Activated gamma-delta T cell treated with Interleukin-2 at 50 U/mL for 16 hours (primary cell): ENCODE measurements at places on chromosomes 1 and 21.

DNA sequence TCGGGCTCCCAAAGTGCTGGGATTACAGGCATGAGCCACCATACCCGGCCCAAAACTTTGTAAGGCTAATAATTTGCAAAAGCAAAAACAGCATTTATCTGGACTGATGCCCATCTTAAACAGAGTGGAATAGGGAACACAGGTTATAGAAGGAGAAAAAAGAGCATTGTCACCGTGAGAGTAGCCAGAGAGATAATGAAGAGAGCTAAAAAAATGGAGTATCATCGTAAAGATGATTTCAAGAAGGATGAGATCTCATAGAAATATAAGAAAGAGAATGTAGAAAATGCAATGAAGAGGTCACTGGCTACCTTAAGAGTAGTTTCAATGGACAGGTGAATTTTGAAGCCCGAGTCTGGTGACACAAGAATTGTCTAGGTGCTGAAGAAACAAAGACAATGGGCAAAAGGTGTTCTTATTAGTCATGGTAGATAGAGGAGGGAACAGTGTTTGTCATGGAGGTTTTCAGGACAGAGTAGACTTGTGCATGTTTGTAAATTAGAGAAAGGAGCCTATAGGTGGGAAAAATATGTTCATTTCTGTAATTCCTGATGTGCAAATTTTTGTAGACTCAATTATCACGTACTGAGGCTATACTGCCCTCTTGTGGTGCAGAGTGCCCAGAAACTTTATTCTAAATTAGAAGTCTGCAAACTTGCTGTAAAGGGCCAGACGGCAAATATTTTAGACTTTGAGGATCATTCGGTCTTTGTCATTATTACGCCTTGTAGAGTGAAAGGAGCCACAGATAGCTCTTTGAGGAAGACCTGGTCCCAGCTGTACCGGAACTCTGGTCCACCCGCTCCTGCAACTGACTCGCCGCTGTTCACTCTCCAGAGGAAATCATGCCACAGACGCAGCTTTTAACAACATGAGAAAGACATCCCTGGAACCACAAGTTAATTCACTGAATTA is 8.1 kb upstream of the TMEM183A start:
- peak; percentile 66 for DNase-seq

DNA sequence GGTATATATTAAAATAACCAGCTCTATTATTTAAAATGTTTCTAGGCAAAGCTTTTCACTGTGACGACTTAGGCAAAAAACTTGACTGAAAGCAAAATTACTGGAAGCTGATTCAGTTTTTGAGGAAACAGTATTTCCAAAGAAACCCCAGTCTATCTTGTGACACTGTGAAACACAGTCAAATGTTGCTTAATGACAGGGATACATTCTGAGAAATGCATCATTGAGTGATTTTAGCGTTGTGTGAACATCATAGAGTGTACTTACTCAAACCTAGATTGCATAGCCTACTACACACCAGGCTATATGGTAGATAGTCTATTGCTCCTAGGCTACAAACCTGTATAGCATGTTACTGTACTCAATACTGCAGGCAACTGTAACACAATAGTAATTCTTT is 116.9 kb upstream of the KCNK1 start:
- DNase-seq: no peak

DNA sequence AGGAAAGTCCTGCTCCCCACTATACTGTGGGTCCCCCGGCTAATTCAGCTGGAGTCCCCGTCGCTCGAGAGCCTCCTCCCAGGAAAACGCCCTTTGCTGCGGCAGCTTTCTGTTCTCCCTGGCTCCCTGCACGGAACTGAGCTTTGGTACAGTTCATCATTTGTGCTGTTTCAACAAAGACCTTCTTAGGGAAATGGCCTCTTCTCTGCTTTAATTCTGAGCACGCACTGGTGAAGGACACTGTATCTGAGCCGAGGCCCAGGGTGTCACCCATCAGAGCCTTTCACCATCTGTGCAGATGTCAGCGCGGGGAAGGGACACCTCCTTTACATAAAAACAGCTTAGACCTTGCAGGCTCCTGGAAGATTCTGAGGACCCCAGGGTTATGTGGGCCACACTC is 13.5 kb upstream of the PEX10 start:
- DNase-seq: no peak

GRCh38 chr1:160371346-160371631 is 4.4 kb downstream of the NHLH1 start:
- DNase-seq: no peak

- no peak for DNase-seq
These were observed 3.6 kb downstream of the KCNN3 start for GRCh38 chr1:154866257-154867063.

DNA sequence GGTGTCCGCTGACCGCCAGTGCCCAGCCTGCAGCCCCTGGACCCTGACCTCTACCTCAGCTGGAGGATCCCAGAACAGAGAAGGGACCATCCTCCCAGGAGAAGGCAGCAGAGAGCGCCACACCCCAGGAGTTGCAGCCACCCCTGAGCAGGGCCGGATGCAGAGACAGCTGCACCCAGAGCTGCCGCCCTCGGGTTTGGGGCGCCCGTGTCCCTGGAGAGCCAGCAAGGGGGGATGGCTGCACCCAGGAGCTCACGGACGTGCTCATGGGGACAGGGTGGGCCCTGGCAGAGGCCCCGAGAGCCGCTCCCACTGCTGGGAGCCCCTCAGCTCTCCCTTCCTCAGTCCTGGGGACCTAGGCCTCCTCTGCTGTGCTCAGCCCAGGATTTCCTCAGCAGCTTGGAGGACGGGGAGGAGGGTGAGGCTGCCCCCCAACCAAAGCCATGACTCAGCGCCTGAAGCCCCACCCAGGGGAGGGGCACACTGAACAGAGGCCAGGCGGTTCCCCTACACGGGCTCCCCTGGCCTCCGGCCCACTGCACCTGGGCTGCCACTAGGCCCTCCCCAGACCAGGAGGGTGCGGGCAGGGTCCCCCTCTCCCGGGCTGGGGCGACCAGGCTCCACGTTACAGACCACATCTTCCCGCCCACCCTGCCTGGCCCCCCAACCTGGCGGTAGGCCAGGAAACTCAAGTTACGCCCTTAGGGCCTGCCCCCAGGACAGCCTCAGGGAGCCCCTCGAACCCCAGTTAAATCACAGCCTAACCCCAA is 2.2 kb downstream of the ACAP3 start:
- DNase-seq: peak; percentile 83

DNA sequence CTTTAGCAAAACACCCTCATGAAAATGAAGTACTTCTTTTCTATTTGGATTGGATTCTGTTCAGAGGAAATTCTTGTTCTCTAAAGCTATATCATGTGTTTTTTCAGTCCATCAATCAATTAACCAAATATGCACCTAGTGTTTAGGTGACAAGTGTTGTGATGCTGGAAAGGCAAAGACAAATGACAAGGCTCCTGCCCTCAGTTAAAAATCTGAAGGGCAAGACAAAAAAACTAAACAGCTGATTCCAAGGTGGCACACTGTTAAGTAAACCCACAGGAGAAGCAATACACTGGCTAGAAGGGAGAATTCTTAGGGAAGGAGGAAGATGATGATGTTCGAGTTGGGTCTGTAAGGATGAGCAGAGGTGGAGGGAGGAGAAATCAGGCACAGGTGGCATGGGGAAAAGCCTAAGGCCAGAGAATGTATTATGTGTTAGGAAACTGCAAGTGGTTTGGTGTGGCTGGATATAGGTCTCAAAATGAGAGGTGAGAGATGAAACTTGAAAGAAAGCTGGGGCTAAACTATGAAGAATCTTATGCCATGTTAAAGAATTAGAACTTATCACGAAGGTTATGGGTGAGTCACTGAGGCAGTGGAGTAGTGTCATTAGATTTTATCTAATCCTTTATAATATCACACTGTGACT is 51.8 kb upstream of the GFI1 start:
- no peak for DNase-seq

GRCh38 chr1:201312298-201312697 is 29.0 kb downstream of the PKP1 start:
- DNase-seq: no peak

- DNase-seq: no peak
These were observed 168.0 kb upstream of the DAB1 start for GRCh38 chr1:57591842-57592241.

- no peak for DNase-seq
These were observed 89.1 kb upstream of the SLC25A33 start for GRCh38 chr1:9449976-9450696.

- DNase-seq: no peak
These were observed 49.4 kb downstream of the WDR4 start for GRCh38 chr21:42829954-42830353.

DNA sequence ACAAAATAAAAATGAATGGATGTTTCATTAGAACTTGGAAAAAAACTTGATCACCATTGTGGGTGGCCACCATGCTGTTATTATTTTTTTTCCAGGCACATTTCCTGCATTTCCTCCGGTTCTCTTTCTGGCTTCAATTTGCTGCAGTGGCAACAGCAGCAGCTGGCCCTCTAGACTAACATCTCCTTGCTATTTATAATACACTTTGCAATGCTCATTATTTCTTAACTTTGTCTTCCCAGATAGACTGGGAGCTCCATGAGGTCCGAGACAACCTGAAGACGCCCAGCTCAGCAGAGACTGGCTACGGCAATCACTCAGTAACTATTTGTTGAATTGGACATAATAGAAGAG is 53.4 kb upstream of the ATP5PO start:
- DNase-seq: no peak

GRCh38 chr1:33502726-33503125 is 30.3 kb downstream of the ZSCAN20 start:
- no peak for DNase-seq

DNA sequence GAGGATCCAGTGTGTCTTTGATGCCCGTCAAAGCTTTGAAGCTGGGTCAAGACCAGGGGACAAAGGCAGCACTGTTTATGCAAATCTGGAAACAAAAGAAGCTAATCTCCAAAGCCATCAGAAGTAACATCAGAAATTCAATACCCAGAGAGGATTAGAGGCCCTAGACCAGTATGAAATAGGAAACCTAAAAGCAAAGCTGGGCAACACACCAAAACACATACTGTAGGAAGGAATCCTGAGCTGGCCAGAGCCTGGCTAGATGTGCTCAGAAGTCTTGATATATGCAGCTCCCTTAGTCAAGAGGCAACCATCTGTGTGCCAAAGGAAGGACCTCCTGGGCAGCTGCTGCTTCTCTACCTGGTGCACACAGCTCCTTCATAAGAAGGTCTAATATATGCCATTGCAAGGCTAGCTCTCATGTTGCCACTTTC is 12.3 kb downstream of the COLGALT2 start:
- no peak for DNase-seq

DNA sequence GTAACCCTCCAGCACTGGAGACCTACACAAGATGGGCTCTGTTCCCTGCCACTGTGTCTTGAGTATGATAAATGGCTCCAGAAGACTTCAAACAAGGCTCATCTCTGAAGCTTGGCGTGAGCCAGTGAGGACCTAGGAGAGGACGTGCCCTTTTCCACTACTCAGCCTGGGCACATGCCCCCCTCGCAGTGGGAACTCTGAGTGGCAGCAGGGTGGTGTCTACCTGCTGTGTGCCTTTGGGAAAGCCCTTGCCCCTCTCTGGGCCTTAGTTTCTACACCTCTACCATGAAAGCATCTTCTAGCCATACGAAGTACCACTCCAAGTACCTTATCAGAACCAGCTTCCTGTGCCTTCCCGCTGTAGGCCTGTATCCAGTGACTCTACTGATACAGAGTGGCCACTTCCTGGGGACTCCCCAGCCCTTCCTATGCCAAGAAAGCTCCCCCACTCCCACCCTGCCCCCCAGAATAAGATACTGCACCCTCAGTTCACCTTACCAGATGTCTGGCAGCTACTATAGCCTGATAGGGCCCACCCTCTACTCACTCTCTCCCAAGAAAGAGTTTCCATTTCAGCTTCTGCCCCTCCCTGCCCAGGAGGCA is 3.1 kb upstream of the MOB3C start:
- no peak for DNase-seq

DNA sequence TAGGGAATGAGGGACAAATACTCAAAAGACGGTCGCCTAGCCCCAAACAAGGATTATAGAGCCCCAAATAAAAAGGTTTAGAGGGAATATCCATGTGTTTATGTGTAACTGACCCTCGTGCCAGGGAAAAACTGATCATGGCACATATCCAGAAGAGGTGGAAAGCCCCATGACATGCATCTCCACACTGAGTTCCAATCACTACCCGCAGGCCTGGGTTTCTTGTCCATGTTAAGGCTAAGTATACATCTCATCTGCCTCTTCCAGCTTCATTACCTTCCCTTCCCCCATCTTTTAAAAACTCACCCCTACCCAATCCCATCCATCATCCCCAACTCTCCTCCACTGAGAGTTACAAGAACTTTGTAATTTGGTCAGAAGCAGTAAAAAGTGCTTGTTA is 15.2 kb downstream of the GADD45A start:
- no peak for DNase-seq

DNA sequence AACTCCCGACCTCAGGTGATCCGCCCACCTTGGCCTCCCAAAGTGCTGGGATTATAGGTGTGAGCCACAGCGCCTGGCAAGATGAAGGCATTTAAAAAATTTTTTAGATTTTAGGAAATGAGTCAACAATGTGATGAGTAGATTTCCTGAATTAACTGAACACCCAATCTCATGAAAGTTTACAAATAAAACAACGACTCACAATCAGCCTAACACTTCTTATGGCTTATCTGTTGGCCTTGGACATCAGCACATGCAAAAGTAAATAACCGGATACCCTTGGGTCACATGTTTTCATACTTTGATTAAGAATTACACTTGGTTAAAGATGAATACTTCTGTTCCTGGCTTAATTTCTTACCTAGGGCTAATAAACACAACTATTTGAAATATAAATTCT is 3.0 kb downstream of the GNG12 start:
- no peak for DNase-seq

DNA sequence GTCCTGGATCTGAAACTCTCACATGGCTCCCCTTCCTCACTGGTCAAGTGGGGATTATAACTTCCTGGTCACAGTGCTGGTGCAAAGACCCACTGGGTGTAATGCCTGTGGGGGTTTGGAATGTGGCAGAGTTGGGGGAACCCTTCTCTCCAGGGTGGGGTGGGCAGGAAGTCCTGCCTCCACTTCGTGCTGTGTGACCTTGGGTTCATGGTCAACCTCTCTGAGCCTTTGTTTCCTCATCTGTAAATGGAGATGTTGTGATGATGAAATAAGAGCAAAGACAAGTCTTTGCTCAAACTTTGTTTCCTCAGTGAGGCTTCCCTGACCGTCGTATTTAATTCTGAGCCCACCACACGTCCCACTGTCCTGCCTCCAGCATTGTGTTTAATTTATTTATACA is 564.7 kb downstream of the PTPRU start:
- DNase-seq: no peak

DNA sequence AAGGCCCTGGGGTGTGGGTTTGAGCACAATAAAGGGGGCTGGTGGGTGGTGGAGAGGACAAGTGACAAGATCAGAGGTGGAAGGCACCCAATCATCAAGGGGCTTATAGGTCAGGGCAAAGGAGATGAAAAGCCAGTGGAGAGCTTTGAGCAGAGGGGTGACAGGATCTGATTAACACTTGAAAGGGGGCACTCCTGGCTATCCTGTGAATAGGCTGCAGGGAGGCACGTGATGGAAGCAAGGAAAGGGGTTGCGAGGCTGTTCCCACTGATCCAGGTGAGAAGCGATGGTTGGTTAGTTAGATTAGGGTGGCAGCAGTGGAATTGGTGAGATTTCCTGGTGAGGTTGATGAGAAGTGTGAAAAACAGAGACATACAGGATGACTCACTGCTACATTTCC is 80.6 kb downstream of the WLS start:
- no peak for DNase-seq

- peak; percentile 67 for DNase-seq
These were observed 20.9 kb upstream of the NCMAP start for GRCh38 chr1:24535021-24535424.

- no peak for DNase-seq
These were observed 27.6 kb downstream of the GABPB2 start for GRCh38 chr1:151098126-151098525.
